NCI-H1105 treated with DMSO at 0.1 percent for 48 hours (cell line): ENCODE measurements at places on chromosomes 11 and 22.

DNA sequence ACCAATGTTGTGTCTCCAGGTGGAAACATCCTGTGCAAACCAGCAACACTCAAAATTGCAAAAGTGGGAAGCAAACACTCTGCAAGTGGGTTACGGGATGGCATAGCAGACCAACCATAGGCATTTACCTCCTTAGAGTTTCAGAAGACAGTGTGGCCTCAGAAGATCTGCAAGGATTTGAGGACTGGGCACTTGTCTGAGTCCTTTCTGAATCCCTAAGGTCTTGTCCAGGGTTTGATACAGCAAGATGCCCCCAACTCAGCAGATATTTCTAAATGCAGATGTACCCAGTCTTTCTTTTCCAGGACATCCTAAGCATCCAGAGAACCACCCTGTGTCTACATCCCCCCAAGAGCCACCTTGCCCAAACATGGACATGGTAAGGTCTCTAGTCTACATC lies 51.7 kb upstream of the SHANK2 start:
- no peak for DNase-seq

GRCh38 chr11:38384568-38384967 lies 1786.5 kb upstream of the RAG2 start:
- DNase-seq = no peak

- DNase-seq = no peak
These were observed 1342.8 kb downstream of the TBC1D22A start for GRCh38 chr22:48105259-48105658.

DNA sequence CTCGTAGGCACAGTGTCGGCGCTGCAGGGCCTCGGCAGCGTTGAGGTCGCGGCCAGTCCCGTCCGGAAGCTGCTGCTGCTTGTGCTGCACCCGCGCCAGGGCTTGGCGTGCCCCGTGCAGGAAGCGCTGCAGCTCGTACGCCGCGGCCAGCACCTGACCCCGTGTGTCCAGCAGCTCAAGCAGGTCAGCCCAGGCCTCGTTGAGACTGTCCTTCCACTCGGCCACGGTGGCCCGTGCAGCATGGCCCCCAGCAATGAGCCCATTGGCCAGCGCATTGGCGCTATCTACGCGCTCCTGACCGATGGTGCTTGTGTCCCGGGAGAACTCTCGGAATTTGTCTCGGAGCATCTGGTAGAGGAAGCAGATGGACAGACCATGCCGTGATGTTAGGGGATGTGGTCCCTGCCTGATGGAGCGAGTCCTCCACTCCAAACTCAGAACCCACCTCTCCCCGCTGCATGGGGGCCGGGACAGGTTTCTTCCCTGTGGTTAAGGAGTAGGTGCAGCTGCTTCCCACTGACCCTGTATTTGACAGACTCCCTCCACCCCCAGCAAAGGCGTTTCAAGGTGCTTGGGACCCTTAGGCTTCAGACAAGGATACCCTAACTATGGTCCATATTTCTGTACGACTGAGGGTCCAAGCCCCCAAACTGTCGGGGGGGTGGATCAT lies 13.8 kb upstream of the RBM4B start:
- DNase-seq = no peak

- no peak for DNase-seq
These were observed 121.8 kb upstream of the POU2AF2 start for GRCh38 chr11:111123463-111124398.

DNA sequence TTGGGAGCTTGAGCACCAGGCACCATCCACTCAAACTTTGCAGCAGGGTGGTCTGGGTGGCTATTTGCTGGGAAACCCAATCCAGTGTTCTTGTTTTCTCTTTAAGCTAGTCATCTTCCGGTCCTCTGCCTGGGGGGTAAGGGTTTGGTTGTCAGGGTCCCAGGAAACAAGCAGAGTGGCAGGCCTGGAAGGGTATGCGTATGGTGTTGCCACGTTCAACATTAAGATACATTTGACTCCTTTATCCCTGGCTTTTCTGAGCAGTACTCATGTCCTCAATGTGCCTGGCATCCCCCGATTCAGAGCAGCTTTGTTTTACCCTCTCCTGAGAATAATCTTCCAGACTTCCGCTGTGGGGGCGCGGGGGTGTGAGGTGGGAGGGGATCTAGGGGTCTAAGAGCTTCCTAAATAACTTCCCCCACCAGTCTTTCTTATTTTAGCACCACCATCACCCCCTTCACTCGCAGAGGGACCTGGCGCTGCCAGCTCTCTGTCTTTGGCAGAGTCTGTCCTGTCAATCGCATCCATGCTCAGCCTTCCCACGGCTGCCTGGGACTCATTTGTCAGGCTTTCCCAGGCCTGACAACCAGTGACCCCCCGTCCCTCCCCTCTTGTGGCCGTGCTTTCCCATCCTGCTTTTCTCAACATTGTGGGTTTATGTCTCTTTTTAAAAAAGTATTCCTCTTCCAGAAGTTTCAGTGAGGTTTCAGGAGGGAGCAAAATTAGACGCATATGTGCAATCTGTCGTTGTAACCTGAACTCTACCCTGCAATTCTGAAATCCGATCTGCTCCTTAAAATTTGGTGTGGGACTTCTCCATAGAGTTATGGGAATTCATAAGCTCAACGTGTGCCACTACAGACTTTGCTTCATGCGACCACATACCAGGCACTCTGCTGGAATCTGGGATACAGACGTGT lies 27.0 kb upstream of the RBFOX2 start:
- no peak for DNase-seq

GRCh38 chr11:1730059-1730629 lies 20.3 kb downstream of the IFITM10 start:
- DNase-seq = no peak

DNA sequence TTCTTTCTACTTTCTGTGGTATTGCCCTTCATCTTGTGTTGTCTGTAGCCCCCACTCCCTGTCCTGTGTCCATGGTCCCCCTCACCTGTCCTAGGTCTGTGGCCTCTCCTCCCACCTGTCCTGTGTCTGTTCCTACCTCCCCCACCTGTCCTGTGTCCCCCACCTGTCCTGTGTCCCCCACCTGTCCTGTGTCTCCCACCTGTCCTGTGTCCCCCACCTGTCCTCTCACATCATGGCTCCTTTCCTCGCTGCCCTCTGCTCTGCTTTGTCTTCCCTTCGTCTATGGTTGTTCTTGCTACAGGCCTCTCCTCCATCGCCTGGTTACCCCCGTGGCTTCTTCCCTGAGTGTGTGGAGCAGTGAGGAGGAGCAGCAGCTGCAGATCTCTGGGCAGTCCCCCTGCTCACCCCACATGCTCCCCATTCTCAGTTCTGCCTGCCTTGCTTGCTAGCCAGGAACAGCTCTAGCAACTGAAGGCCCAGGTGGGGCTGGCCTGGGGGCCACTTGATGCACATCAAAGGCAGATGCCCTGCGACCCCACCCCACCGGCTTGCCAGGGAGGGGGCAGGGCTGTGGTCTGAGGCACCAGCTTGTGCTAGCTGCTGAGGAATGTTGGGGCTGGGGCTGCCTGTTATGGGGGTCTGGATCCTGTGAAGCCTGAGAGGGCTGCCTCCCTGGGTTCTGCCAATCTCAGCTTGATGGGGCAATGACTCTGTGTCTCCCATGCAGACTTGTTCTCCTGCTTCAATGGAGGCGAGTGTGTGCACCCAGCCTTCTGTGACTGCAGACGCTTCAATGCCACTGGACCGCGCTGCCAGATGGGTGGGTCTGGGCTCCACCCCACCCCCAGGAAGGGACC lies 5.6 kb downstream of the OTOG start:
- no peak for DNase-seq

- DNase-seq = no peak
These were observed 754.2 kb downstream of the FAM181B start for GRCh38 chr11:81979448-81979847.

DNA sequence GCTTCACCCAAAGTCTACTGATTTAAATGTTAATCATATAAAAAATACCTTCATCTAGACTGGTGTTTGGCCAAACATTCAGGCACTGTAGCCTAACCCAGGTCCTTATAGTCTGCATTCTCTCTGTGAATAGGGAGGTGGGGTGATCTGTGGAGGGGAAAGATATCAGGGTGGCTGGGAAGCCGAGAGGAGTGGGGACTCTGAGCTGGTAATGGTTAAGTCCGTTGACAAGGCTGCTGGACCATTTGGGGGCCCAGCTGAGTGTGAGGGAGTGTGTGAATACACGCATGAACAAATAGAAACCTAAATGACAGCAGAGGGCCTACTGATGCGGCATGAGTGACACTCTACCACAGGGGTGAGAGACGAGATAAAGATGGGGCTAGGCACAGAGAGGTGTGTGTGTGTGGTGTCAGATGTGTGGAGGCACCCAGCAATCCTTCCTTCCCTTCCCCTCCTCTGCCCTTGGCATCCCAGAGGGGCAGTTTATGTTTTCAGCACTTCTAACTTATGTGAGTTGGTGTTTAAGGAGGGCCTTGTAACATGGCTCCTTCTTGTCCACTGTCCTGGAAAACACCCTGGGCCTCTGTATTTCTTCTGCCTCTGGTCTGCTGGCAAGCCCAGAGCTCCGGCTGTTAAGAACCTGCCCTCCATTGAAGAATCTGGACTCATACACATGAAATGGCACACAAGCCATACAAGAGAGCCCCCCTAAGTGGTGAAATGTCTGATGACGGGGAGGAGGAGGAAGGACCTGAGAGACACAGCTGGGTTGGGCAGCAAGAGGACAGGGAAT lies 249.1 kb upstream of the TBCEL start:
- no peak for DNase-seq

- DNase-seq = no peak
These were observed 176.0 kb downstream of the ARHGAP42 start for GRCh38 chr11:100863080-100863581.

DNA sequence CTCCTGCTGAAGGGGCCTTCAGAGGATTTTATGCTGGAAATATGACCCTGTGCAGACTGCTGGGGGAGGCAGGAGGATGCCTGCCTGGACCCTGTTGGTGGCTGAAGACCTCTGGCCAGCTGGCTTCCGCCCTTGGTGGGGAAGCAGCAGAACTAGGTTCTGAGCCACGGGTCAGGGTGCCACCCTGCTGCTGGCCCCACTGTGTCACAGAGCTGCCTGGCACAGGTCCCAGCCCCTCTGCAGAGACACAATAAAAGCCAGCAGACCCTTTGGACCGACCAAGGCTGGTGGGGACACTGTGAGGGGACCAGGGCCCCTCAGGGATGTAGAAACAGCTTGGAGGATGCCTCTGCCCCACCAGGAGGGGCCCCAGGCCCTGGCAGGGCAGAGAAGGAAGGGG lies 6.9 kb upstream of the SREBF2 start:
- no peak for DNase-seq

GRCh38 chr11:61477727-61478148 lies 30.8 kb upstream of the LRRC10B start:
- peak; percentile 5 for DNase-seq

- DNase-seq = no peak
These were observed 11.9 kb downstream of the CELF1 start for GRCh38 chr11:47541070-47541469.

GRCh38 chr11:96267496-96268032 lies 75.4 kb downstream of the MAML2 start:
- DNase-seq = no peak

- DNase-seq = no peak
These were observed 56.2 kb downstream of the GGTLC2 start for GRCh38 chr22:22700631-22701030.

- peak; percentile 58 for DNase-seq
These were observed 9.9 kb downstream of the NARS2 start for GRCh38 chr11:78564490-78565467.

- DNase-seq = no peak
These were observed 314.0 kb downstream of the CADM1 start for GRCh38 chr11:115190196-115190595.

GRCh38 chr11:67647471-67647870 lies 3.1 kb downstream of the ACY3 start:
- no peak for DNase-seq

DNA sequence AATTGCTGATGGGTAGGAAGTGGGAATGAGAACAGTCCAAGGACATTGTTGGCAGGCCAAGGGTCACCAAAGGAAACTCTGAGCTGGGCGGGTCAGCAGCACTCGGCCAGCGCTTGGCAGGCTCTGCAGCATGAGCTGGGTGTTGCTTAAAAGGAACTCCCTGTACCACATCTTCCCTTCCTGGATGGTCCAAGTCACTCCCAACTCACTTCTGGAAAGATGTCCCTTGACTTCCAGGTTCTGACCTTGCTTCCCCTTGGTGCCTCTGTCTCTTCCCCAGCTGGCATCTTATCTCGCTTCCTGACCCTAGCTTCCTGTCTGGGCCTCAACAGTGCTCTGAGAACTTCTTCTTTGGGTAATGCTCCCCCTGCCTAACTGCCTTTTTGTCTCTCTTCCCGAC lies 24.8 kb upstream of the SWAP70 start:
- no peak for DNase-seq

DNA sequence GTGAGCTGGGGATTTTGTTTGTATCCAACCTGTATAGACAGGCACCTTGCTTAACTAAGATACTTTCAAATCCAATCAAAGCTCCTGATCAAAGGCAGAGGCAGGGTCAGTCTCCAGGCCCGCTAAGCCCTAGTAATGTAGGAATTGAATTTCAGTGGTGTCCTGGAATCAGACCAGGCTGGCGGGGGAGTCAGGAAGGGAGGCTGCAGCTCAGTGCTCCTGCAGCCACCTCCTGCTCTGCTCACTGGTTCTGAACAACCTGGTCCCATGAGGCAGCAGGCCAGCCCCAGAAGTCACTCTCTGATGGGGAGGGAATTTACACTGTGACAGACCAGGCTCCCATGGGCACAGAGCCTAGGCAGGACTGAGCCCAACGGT lies 38.5 kb upstream of the GALNT18 start:
- no peak for DNase-seq

GRCh38 chr11:45073685-45074141 lies 72.7 kb upstream of the PRDM11 start:
- no peak for DNase-seq

DNA sequence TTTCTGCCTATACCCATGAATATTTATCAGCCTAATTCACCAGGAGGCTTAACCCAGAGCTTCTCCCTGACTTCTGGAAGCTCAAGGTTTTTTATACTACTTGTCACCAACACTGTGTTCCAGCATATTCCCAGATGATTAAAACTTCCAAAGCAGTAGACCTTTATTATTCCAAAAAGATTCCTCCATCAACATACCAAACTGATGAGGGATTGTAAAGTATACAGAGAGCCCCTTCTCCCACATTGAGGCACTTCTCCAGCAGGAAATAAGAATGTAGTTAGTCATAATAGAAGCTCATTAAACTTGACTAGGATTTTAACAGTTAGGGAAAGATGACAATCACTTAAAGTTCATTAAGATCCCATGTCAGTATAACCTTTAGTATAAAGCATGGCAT lies 51.4 kb upstream of the CEP126 start:
- no peak for DNase-seq
